ENCODE measurements at places on chromosomes 3 and 15.

DNA sequence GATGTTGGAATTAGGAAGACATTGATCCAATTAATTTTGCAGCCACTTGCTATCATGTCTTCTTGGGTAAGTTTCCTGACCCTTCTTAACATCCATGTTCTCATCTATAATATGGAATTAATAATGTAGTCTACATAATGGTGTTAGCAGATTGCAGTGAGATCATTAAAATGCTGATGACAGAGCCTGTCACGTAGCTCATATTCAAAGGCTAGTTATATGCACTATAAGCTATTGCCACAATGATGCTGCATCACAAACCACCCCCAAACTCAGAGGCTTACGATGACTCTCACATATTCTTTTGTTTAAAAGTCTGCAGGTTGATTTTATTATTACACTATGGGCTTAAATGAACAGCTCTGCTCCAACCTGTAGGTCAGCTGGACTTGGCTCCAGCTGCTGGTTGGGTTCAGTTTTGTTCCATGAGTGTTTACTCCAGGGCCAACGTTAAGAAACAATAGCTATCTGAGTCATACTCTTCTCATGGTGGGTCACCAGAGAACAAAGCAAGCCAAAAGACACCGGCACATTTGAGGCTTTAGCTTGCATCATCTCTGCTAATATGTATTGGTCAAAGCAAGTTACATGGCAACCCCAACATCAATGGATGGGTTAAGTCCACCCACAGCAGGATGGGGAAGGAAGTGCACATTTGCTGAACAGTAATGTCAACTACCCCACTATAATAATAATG lies 250.0 kb upstream of the SLCO3A1 start:
- DNase-seq: no peak

- DNase-seq: peak; percentile 37
Measured at GRCh38 chr15:33735637-33736247, 232.6 kb upstream of the CHRM5 start.

- peak; percentile 34 for DNase-seq
Measured at GRCh38 chr3:62558549-62559112, 185.3 kb upstream of the FEZF2 start.

GRCh38 chr3:126855374-126855773 lies 127.5 kb upstream of the PLXNA1 start:
- DNase-seq: no peak

GRCh38 chr3:135325096-135325495 lies 530.0 kb downstream of the EPHB1 start:
- DNase-seq: no peak

DNA sequence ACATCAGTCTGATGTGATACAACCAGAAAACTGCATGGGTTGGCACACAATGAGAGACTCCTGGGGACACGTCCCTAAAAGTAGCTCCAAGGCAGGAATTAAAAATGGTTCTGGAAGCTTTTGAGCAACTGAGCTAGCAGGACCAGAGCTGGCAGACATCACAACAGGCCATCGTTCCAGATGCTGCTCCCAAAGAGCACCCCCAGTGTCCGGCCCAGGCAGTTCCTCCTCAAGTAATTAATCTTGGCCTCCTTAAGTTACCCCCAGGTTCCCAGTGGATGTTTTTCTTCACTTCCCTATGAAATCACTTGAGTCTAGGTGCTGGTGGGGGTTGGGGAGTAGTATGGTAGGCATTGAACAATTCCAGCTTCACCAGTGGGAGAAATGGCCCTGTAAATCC lies 711.6 kb downstream of the MECOM start:
- DNase-seq: no peak

GRCh38 chr3:151318991-151319390 lies 2.4 kb upstream of the GPR87 start:
- DNase-seq: no peak

GRCh38 chr3:128568602-128569490 lies 75.8 kb upstream of the GATA2 start:
- DNase-seq: no peak

DNA sequence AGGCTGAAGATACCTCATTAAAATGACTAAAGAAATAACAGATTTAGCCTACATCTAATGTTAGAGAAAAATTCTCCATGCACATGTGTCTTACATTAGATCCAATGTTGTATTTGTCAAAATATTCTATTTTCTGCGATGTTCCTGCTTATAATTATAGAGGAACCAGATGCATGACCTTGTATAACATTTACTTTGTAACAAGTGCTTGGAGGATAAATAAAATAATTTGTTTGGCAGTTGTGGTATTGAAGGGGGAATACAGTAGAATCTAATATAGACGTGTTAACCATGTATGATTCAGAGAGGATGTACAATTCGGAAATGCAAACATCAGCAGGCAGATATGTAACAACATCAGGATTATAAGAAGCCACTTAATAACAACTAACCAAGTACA lies 922.2 kb downstream of the TUSC7 start:
- no peak for DNase-seq

- DNase-seq: peak; percentile 97
Measured at GRCh38 chr3:5058471-5058951, 63.6 kb upstream of the ARL8B start.

- DNase-seq: peak; percentile 27
Measured at GRCh38 chr3:59573911-59574310, 524.1 kb upstream of the CFAP20DC start.

- DNase-seq: no peak
Measured at GRCh38 chr3:137761563-137762503, 2.3 kb upstream of the SOX14 start.

- DNase-seq: peak; percentile 21
Measured at GRCh38 chr15:35834866-35835265, 288.9 kb upstream of the DPH6 start.

- DNase-seq: no peak
Measured at GRCh38 chr3:30271781-30272180, 334.6 kb upstream of the TGFBR2 start.

DNA sequence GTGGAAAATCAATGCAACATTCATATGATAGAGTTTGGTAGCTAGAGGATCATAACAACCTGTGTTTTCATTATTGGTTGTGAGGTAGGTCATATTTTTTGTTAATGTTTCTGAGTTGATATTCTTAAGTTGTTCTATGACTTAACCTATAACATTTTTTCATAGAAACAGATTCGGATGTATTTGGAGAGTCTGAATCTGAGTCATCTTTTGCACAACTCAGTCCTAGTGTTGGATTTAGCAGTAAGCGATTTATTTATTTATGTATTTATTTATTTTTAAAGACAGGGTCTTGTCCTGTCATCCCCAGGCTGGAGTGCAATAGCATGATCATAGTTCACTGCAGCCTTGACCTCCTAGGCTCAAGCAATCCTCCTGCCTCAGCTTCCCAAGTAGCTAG lies 292.8 kb upstream of the ZNF717 start:
- no peak for DNase-seq

DNA sequence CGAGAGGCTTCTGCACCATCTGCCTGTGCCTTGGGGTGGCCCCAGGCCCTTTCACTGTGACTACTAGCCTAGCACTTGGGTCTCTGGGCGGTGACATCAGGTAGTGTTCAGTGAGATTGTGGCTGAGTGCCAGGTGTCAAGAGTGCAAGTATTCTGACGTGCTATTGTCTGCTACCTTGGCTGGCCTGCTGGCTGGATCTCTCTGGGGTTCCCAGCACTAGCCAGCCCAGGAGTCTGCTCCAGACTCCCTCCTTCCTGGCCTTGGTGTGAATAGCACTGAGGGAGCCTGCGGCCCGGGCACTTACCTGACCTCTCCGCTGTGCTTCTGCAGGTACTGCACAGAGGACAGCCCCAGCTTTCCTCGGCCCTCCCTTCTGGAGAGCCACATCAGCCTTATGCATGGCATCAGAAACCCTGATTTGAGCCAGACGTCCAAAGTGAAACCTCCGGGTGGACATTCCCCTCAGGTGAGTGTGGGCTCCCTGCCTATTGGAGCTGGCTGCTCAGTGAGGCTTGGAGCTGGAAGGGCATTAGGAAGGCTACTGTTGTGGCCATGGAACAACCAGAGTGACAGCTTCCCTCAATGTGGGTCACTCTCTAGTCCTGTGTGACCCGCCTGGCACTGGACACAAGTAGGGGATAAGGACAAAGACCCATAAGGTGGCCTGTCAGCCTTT lies 17.5 kb upstream of the ALPK3 start:
- no peak for DNase-seq

GRCh38 chr15:58431221-58432149 lies at the start of gene LIPC:
Gene LIPC, plus strand, starts transcription at chr15:58431991. Its CDS starts 42 bp downstream, at chr15:58432033.
- DNase-seq: no peak

- no peak for DNase-seq
Measured at GRCh38 chr3:13491206-13491974, 11.3 kb downstream of the HDAC11 start.

- peak; percentile 17 for DNase-seq
Measured at GRCh38 chr3:178342111-178342510, 194.1 kb upstream of the KCNMB2 start.
